ENCODE measurements at places on chromosomes 7 and 10. TPM values are rescaled to one million over a fixed set of nuclear protein-coding genes. Genes with fewer than 3 reads are reported as not detected.

Gene GARIN1A
- total RNA-seq = 3.5 TPM

Gene NPSR1
- total RNA-seq = not detected

Gene CYP2C8
- total RNA-seq = not detected

Gene OPALIN
- not detected for total RNA-seq

Gene OR2A12
- total RNA-seq = not detected

Gene NPC1L1
- total RNA-seq = not detected

Gene C10orf105
- total RNA-seq = not detected

Gene BAIAP2L1
- total RNA-seq = 28.2 TPM

Gene SAMD9L
- total RNA-seq = 1.2 TPM

Gene NEURL1
- total RNA-seq = 0.30 TPM

Gene CALML5
- 3,135 TPM for total RNA-seq

Gene SVOPL
- not detected for total RNA-seq

Gene ERVW-1
- not detected for total RNA-seq

Data from suprapubic skin (tissue), 4 donors.